ENCODE measurements at places on chromosomes 3 and 15. TPM values are rescaled to one million over a fixed set of nuclear protein-coding genes. Genes with fewer than 3 reads are reported as not detected.

DNA sequence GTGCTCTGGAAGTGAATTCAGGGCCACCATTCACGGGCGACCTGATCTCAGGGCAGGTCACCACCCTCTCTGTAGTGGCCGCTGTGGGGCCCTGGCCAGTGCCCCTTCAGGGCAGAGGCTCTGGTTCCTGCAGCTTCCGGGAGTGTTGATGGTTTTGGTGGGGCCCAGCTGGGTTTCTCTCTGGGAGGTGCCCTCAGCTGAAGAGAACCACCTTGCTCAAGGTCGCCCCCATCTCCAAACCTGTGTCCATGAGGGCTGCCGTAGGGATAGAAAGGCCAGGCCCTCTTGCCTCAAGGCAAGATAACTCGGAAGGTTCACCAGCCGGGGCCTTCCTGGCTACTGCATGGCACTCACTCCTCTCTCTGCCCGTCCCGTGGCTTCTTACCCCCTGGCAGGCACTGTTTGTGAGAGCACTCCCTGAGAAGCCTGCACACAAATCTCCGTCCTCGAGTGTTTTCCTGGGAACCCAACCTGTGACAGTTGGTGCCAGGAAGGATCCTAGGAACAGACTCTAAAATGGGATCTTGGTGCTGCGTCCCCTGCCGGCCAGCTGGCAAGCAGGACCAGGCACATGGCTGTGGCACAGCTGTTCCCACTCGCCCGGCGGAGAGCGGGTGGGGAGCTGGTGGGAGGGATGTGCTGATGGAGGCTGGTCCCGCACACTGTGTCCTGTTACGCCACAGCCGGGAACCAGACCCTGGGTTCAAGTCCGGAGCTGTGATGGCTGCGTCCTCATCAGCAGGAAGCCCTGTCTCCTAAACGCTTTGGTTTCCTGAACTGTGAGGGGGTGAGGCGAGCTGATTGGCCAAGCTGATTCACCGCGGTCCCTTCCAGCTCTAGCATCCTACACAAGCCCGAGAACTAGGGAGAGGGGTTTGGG, 23.2 kb upstream of the PIGZ start:
- no peak for DNase-seq

DNA sequence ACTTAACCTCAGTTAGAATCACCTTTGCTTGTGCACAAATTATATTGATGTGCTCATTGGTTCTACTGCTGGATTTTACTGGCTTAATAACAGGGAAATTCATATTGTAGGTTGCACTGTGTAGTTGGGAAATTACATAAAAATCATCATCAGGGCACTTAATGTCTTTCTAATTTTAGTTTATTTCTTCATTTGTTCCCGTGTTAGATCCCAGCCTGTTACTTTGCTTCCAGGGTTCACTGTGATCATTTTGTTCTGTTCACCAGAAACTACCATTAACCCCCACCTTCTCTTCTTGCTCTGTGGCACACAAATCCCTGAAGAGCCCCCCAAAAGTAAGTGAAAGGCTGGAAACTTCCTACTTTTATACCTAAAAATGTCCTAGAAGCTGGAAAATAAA, 80.4 kb downstream of the RARB start:
- DNase-seq, result no peak

DNA sequence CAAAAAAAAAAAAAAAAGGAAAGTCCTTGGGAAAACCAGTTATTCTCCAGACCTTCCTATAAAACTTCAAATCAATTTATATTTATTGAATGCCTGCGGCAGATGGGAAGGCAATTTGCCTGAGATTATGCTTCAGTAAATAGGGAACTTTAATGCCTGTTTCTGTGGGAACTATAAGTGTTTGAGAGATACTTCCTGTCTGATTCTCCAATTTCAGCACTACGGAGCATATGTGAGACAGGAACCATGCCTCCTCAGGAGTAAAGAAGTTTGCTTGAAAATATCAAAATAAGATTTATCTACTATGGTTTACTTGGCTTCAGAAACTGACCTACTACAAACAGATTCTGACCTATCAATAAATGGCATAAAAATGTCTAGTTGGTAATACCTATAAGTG, 135.5 kb downstream of the CBLB start:
- no peak for DNase-seq

GRCh38 chr3:197478746-197479668, 76.8 kb downstream of the BDH1 start:
- DNase-seq, result no peak

GRCh38 chr3:55489798-55490132, 2.7 kb upstream of the WNT5A start:
- DNase-seq, result no peak

DNA sequence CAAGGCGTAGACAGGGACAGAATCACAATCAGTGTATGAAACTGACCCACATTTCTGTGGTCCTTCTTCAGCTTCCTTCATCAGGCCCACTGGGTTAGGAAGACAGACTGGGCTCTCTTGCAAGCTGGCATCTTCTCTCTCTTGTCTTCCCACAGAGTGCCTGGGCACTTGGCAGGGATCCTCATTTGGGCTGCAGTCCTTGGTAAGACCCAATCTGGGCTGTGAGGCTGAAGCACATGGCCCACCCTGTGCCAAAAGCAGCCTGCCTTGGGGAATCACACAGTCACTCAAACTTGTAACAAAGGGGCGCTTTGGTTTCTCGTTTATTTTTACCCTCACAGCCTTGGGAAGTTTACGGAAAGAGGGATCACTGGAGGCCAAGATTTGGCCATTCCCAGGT, 8.2 kb upstream of the EPHB3 start:
- no peak for DNase-seq

The THBS1 gene
- total RNA-seq, result 35.4 TPM

The ALDH1A2 gene
- total RNA-seq, result 14.2 TPM

- DNase-seq, result no peak
These were observed 572.1 kb downstream of the FGF12 start for GRCh38 chr3:192155194-192155593.

DNA sequence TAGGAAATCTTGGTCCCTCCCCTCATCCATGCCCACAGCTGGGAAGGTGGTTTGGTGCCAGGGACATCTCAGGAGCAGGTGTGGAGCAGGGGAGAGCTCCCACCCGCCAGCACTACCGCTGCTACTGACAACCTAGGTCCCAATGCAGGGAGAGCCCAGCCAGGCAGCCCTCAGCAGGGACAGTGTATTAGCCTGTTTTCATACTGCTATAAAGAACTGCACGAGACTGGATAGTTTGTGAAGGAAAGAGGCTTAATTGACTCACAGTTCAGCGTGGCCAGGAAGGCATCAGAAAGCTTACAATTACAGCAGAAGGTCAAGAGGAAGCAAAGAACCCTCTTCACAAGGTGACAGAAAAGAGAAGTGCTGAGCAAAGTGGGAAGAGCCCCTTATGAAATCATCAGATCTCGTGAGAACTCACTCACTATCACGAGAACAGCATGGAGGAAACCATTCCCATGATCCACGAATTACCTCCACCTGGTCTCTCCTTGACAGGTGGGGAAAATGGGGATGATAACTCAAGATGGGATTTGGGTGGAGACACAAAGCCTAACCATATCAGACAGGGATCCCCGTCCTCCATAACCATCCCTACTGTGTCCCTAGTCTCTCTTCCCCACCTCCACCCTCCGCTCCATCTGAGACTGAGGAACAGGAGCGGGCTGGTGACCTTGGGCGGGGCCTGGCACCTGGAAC, 218.6 kb downstream of the TBC1D2B start:
- peak; percentile 25 for DNase-seq

GRCh38 chr3:187726564-187726963, 18.7 kb downstream of the BCL6 start:
- DNase-seq, result no peak

The CYP19A1 gene
- 0.65 TPM for total RNA-seq

The METTL6 gene
- 6.8 TPM for total RNA-seq

The GUCA1C gene
- not detected for total RNA-seq

- no peak for DNase-seq
These were observed 18.7 kb upstream of the TRMT10C start for GRCh38 chr3:101542957-101543356.

DNA sequence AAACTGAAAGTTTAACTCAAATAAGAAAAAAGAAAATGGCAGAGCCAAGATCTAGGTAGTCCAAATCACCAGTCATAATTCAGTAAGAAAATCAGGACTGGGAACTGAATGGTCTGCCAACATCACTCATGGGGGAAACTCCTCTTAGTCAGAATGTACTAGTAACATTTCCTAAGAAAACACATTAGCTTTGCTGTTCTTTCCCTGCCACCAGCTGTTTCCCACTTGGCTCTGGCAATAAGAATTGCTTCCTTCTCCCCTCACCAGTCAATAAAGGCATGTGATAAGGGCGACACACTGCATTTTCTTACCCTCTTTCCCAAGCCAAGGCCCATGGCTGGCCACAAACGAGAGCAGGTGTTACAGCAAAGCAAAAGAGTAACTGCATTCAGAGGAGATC, 46.1 kb downstream of the PIK3R4 start:
- DNase-seq, result no peak

The MEX3B gene
- 4.0 TPM for total RNA-seq

- DNase-seq, result no peak
These were observed 231.7 kb upstream of the ARRDC4 start for GRCh38 chr15:97728791-97729190.

- no peak for DNase-seq
These were observed 7.5 kb downstream of the DET1 start for GRCh38 chr15:88538972-88539371.

DNA sequence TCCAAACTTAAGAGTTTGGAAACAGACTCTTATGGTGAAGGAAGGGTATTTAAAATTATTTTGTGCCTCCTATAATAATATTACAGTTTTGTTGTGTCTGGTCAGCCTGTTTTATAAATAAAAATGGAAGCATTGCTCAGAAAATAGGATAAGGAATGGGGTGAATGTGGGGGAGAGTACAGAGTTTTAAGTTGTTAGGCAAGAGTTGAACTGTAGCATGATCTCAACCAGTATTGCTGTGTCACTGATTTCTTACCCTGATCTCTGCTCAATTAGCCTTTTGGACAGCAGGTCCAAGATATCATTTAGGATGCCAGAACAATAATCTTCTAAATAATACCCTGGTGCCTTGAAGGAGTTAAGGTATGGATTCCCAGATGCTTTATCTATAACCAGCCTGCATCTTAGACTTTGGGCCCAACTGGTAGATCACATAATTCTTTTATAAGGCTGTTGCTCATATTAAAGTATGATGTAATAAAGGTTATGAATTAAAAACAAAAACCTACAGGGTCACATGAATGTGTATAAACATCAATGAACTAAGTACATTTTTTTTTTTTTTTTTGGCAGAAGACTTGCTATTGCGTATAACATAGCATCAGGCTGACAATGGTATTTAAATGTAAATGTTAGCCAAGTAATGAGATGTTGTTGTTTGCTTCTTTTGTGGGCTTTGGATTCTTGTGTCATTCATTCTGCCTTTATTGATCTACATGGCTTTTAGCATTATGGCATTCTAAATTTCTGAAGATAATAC, 70.0 kb downstream of the MITF start:
- DNase-seq, result no peak

- peak; percentile 62 for DNase-seq
These were observed 859 bp downstream of the RORA start for GRCh38 chr15:61227950-61228936.

The XCR1 gene
- not detected for total RNA-seq

DNA sequence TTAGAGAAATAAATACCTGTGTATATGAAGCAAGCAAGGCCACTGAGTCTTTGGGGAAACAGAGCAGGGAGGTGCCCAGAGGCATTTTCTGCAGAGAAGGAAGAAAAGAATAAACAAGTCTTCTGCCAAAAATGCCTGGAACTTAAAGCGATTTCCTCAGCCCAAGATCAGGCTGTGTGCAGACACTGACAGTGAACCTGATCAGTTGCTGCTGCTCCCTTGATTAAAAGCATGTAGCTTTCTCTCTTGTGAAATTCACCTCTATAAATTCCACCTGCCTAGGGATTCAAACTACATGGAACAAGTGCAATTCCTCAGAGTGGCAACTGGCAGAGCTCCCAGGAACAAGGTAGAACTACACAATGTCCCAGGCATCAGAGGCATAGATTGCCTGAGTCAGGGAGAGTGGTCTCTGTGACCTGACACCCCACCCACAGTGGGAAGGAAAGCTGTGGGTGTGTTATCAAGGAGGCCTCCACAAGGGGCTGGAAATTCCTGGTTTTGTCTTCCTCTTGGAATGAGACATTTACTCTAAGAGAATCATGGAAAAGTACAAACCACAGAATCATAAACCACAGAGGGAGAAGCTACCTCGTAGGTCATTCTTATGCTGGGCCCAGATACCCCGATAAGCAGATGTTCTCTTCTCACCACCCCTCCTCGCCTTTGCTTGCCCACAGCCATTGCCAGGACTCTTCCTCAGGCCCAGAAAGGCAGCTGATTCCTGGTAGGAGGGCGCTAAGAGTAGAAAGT, 1.8 kb upstream of the ZBTB38 start:
- DNase-seq, result no peak

The TRPM1 gene
- total RNA-seq, result not detected

GRCh38 chr3:28347374-28348264, 902 bp upstream of the ZCWPW2 start:
- no peak for DNase-seq

The SERINC4 gene
- 0.30 TPM for total RNA-seq

The COL8A1 gene
- 14.1 TPM for total RNA-seq

- DNase-seq, result no peak
These were observed 247.4 kb upstream of the TRIM42 start for GRCh38 chr3:140430494-140430893.

- no peak for DNase-seq
These were observed 77.0 kb downstream of the LRIG1 start for GRCh38 chr3:66423791-66424190.

DNA sequence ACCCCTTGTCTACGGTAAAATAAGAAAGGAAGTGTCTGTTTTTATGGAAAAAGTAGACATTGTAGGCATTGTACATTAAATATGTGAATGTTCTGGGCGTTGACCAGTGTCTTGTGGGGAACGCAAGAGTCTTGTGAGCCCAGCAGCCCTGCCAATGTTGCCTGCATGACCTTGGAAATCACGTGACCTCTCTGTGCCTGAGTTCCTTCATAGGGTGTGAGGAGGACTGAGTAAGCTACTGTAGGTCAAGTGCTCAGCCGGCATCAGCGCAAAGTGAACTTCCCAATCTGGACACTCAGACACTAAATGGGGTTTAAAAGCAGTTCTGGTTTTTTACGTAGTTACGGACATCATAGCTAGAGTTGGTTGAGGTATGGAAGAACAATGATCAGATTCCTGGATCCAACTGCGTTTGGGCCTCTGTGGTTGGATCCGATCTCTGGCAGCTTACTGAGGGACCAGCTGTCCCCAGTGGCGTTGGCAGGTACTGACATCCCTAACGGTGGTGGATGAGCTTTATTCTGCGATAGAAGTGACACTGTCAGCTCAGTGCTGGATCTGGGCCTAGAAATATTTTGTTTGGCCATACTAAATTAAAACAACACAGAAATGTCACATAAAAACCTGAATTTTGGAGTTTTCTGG, 63.8 kb downstream of the SPSB4 start:
- no peak for DNase-seq
